ENCODE measurements at places on chromosomes 12 and 14. TPM values are rescaled to one million over a fixed set of nuclear protein-coding genes. Genes with fewer than 3 reads are reported as not detected.

TMEM229B gene
- 0.33 TPM for total RNA-seq

KRT83 gene
- not detected for total RNA-seq

TAS2R46 gene
- 2.6 TPM for total RNA-seq

SOX5 gene
- 18.2 TPM for total RNA-seq

KRT71 gene
- not detected for total RNA-seq

KLRG1 gene
- 0.22 TPM for total RNA-seq

KRT2 gene
- not detected for total RNA-seq

KRT75 gene
- not detected for total RNA-seq
